Esophagus muscularis mucosa (tissue), 4 donors: ENCODE measurements at places on chromosomes 4 and X.

DNA sequence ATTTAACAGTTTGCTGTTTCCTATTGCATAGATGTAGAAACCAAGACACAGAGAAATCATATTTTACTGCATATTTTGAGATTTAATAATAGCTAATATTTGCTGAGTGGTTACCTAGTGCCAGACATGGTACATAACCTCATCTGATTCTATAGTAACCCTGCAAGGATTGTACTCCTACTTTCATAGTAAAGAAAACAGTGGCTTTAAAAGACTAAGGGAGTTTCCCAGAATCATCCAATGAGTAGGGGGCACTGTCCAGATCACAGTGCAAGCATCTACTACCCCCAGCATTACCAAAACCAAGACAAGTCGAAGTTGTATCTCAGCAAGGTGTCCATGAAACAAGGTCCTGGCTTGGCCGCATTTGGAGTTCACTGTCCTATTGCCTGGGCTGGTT lies 224.5 kb upstream of the TENM3 start:
- DNase-seq = no peak

- no peak for DNase-seq
These were observed 447.3 kb downstream of the C4orf33 start for GRCh38 chr4:129543299-129543698.

DNA sequence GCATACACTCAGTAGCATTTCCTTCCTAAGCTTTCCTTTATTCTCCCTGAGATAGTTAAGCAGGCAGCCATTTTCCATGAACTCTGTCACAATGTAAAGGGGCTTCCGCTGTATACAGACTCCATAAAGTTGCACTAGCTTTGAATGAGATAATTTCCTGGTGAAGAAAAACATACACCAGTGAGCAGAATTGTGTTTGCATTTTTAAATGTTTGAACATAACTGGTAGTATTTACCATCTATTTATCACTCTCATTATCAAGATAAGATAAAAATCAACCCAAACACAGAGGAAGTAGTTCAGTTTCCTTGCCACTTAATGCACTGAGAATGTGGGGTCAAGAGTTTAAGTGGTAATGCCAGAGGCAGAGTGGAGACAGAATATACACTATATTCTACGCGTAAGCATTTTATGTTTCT lies 54.1 kb downstream of the TXK start:
- no peak for DNase-seq

- DNase-seq = no peak
These were observed 460.9 kb downstream of the GABRG1 start for GRCh38 chr4:45663003-45663402.

DNA sequence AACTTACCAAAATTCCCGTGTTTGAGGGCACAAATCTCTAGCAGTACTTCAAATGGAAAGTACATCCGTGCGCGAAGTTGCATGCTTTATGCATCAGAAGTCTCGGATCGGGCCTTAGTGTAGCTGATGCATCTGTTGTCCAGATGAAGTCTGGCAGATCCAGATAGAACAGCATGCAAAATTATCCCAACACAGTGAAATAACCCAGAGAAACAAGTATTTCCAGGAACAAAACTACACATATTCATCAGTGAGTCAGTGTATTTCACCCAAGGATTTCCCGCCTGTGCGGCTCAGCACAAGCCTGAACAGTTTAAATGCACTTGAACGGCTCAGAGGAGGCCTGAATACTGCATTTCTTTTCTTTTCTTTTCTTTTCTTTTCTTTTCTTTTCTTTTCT lies 27.4 kb upstream of the CLDN24 start:
- DNase-seq = no peak

- DNase-seq = no peak
These were observed 25.4 kb downstream of the SEC31A start for GRCh38 chr4:82865592-82865991.
